ENCODE measurements at places on chromosomes 16 and 17.

GRCh38 chr17:64337676-64338075, 53.0 kb downstream of the PECAM1 start:
- no peak for DNase-seq

DNA sequence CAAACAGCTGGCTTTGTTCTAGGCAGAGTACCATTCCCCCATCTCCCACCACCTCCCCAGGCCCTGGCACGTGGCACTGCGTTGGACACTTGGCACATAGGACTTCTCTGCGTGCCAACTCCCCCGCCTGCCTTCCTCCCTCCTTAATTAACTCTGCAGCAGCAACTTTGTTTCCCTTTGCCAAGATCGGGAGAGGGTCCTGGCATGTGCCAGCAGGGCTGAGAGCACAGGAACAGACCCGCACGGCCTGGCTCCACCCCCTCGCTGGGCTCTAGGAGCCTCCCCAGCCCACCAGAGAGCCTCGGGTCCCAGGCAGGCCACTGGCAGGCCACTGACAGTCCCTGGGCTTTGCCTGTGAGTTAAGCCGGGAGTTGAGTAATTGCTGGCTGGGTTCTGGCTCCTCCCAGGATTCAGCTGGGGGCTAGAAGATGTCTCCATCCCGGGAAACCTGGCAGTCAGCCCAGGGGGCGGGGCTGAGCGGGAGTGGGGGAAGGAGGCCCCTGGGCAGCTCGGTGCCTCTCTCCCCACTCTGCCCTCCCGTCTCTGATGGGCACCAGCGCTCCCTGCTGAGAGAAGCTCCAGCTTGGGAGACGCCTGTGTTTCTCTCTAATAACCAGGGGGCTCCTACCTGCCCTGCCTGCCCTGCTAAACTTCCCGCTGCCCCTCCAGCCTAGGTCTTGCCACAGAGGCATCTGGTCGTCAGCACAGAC, 224.0 kb upstream of the TNRC6C start:
- DNase-seq = no peak

- no peak for DNase-seq
Measured at GRCh38 chr16:27826893-27827289, 236.6 kb downstream of the GSG1L start.

GRCh38 chr17:50452630-50453300, 15.9 kb downstream of the CHAD start:
- no peak for DNase-seq
